Cerebellar nuclear complex (tissue), 1 donor: ENCODE measurements at places on chromosomes 5 and 9.

GRCh38 chr5:150068472-150068871 is 17.9 kb downstream of the CSF1R start:
- DNase-seq = no peak

GRCh38 chr9:105255421-105255820 is 11.0 kb downstream of the SLC44A1 start:
- DNase-seq = no peak

GRCh38 chr5:153168241-153168640 is 322.2 kb upstream of the GRIA1 start:
- DNase-seq = no peak

GRCh38 chr5:172339264-172340180 is 56.0 kb upstream of the UBTD2 start:
- DNase-seq = no peak

- no peak for DNase-seq
These were observed 60.2 kb downstream of the PCSK1 start for GRCh38 chr5:96372726-96373380.

GRCh38 chr9:7591501-7591900 is 208.1 kb downstream of the DMAC1 start:
- no peak for DNase-seq

- no peak for DNase-seq
These were observed 5.8 kb upstream of the PPARGC1B start for GRCh38 chr5:149724130-149724840.

- DNase-seq = no peak
These were observed 76.4 kb upstream of the RARS1 start for GRCh38 chr5:168409591-168410458.

DNA sequence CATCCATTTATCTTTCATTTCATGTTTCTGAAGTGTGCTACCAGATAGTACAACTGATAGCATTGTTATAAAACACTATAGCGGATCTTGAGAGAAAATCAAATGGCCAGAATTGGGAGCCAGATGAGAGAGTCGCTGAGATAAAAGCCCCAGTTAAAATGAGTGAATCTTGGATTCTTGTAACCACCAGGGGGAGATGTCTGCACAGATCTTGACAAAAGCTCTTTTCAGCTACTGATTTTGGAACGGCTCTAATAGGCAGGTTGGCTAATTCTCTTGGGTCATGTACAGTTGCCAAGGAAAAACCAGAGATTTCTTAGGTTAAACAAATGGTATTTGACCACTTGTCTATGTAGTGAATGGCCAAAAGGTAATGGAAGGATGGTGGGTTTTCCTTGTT is 21.7 kb downstream of the F2RL2 start:
- DNase-seq = no peak

- no peak for DNase-seq
These were observed 1277.5 kb downstream of the EFNA5 start for GRCh38 chr5:106393276-106393675.

DNA sequence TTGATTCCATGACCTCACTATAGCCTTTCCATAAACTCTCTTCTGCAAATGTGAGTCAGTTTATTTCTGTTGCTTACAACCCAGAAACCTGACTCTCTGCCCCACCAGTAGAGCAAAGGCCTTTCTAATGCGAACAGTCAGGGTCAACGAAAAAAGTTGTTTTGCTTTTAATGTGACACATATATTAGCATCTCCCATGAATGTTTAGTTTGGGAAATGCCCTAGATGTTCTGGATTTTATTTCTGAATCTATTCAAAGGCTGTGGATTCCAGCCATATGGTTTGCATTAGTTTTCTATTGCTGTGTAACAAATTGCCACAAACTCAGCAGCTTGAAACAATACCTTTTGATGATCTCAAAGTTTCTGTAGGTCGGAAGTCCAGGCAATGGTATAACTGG is 193.5 kb downstream of the GNA14 start:
- DNase-seq = no peak

DNA sequence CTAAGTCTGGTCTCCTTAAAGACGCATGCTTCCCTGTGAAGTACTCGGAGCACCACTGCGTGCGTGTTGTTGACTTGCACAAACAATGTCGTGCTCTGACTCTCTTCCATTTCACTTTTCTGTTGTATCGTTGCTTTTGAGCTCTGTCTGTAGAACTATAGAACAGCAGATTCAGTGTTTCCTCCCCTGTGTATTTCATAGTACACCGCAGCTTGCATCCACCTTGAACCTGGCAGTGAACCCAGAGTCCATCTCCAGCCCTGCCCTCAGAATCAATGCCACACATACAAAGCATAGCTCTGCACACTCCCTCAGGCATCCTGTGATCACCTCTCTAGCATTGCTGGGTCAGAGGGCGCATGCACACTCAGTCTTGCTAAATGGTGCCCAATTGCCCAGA is 37.2 kb upstream of the ADAMTS2 start:
- no peak for DNase-seq

- no peak for DNase-seq
These were observed 28.5 kb downstream of the AOPEP start for GRCh38 chr9:94754976-94755475.

DNA sequence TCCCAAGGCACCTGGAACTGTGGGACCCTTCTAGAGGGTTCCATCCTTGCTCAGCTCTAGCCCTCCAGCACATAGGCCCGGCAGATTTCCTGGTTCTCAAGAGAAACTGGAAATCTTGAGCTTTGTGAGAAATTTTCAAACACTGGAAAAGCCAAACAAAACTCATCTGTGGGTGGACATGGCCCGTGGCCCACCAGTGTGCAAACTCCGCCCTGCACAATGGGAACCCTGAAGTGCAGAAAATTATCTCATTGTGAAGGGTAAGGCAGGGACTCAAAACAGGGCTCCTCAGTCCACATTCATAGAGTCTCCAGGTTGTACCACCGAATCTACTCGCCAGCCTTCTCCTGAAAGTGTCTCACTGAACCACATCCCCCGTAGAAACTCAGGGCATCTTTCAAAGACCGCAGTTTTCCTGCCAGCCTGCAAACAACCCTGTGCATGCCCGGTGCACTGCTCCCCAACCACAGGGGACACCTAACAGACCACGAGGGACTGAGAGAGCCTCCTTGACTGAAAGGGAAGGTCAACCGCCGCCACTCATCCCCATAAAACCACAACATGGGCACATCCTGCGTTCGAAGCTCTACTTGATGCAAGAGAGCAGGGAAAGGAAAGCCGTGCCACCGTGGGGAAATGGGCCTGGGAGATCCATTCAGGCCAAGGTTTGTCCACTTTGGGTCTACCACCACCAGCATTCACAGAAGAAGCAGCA is 18.1 kb downstream of the ADAMTS2 start:
- DNase-seq = no peak

DNA sequence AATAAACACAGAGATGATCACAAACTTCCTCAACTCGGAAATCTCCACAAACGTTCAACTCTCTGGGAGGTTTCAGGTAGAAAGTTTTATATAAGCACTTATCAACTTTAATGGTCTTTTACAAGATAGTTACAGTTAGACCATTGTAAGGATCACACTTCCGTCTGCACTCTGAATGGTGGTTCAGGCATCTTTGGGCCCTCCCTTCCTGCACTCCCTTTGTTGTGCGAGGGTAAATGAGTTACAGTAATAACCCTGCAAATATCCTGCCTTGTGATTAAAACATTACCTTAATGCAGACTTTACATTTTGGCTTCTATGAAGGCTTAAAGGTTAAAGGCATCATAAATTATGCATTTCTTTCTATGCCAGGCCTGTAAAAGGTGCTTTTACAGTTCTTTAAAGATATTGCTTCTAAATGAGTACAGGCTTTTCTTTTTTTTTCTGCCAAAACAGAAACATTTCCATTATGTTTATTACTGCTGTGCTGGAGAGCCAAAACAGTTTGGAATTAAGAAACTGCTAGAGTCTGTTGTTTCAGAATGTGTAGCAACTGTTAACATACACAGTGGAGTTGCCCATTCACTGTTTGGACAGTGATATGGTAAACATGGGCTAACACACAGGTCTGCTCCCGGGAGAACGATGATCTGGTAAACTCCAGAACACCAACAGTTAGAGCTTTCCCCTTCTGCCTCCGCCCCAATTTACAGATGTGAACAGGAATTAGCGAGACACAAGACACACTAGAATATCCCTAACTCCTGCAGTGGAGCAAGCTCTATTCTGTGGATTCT is 1.1 kb downstream of the PRUNE2 start:
- no peak for DNase-seq

DNA sequence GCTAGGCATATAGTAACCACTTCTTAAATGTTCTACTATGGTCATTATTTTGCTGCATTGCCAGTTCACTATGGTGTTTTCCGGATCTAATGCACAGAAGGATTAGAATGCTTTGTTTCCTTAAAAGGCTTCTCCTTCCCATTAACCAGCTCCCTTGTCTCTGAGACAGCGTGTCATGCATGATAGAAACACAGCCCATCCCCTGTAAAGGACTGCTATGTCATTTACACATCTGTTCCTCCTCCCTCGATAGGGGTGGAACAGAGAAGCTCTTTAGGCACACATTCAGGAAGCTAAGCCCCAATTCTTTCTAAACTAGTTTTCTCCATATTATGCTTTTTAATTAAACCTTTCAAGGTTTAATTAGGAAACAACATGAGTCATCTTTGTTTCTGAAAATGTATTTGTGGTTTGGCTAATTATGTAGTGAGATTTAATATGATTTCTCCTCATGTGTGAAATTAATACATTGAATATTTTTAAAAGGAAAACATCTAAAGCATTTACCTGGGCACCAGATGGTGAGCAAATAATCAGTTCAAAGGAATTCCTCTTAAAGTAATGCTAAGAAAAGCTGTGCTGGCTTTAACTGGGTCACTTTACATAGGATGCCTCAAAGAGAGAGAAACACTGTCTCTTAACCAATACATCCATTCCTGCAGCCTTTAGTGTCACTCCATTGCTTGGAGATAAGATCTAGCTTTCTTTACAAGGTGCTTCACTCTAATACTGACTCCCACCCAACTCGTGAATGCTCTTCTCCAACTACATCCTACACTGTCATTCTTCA is 133.3 kb upstream of the PPP1R2B start:
- no peak for DNase-seq

- no peak for DNase-seq
These were observed 68.5 kb downstream of the MRPL36 start for GRCh38 chr5:1731091-1731639.

DNA sequence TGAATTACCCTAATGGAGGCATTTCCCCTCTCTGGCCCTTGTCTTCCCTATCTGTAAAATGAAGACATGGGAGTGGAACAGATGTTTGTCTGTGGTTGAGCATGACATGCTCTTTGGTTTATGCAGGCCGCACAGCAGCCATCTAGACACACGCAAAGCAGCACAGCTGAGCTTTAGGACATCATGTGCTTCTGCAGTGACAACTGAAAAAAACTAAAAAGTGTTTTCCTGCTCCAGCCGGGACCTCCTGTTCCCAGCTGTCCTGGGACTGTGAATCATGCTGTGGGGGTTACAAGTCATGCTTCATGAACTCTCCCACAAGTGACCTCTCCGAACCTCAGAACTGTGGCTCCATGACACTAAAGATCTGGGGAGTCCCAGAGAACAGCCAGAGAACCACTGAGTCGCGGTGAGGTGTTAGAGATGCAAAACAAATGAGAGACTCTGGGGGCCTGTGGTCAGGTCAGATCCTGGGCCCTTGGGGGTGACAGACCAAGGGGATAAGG is 1.7 kb downstream of the SMIM3 start:
- DNase-seq = no peak

GRCh38 chr5:147558826-147559225 is 49.0 kb upstream of the DPYSL3 start:
- no peak for DNase-seq

DNA sequence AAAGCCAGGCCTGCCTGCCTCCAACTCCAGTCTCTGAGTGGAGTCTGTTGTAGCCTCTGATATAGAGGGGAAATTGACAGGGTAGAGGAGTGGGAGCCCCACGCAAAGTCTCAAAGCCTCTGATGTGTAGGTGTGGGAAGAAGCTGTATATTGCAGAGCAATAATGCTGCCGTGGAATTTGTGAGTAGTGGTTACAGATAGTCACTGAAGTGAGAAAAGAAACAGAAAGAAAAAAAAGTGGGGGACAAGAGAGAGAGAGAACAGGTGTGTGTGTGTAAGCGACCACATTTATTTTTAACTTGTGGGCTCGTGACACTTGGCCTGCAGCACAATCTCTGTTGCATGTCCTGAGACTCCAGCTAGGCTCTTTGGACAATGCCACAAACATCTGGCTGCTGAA is 227.8 kb downstream of the NSG2 start:
- no peak for DNase-seq

GRCh38 chr5:54580997-54581811 is 63.6 kb downstream of the SNX18 start:
- no peak for DNase-seq

- no peak for DNase-seq
These were observed 1083.0 kb downstream of the CDH9 start for GRCh38 chr5:25955337-25955736.

GRCh38 chr5:171588790-171589189 is 169.3 kb downstream of the FGF18 start:
- DNase-seq = no peak

- DNase-seq = no peak
These were observed 274.6 kb downstream of the ARHGEF28 start for GRCh38 chr5:73900566-73900965.

DNA sequence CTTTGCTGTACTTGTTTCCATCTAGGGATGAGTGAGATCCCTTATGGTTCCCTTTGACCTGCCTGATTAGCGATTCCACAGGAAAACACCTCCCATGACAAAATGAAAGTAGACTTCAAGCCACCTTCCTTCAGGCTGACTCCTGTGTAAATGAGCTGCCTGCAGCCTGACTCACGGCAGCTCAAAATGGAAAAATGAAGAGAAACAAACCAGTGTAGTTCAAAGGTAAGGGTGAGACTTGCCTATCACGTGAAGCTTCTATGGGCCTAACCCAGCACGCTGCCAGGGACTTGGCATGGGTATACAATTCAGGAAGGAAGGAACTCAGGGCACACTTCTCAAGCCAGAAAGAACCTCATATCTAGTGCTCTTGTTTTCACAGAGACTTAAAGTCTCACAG is 110.1 kb upstream of the LRRTM2 start:
- DNase-seq = no peak

- no peak for DNase-seq
These were observed 110.9 kb upstream of the DMAC1 start for GRCh38 chr9:7910426-7911020.

- DNase-seq = no peak
These were observed 6.0 kb downstream of the BRD3 start for GRCh38 chr9:134061688-134062371.

GRCh38 chr5:2748861-2749513 is 2.5 kb downstream of the IRX2 start:
- no peak for DNase-seq

GRCh38 chr5:43244823-43245565 is 53.0 kb downstream of the NIM1K start:
- no peak for DNase-seq

- DNase-seq = no peak
These were observed 52.0 kb downstream of the FYB1 start for GRCh38 chr5:39167141-39167971.

- no peak for DNase-seq
These were observed 30.4 kb downstream of the NUDT12 start for GRCh38 chr5:103532086-103532734.

- DNase-seq = no peak
These were observed 347.2 kb downstream of the EFNA5 start for GRCh38 chr5:107323536-107323935.
